ENCODE measurements at places on chromosomes 7 and 10.

DNA sequence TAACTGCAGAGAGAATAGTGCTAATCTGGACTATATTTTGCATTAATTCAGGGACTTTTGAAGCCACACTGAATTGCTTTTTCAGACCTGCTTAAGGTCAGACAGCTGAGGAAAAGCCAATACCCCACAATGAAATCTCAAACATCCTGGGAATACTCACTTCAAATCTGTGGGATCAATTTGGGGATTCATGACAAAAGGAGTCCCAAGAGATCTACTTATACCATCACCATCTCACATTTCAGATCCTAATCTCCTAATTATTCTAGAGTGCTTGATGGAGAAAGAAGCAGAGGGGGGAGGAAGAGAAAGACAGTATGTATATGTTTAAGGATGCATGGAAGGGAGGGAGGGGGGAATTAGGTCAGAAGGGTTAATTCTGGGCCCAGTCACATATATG, 202.2 kb downstream of the CACNA2D1 start:
- no peak for DNase-seq

DNA sequence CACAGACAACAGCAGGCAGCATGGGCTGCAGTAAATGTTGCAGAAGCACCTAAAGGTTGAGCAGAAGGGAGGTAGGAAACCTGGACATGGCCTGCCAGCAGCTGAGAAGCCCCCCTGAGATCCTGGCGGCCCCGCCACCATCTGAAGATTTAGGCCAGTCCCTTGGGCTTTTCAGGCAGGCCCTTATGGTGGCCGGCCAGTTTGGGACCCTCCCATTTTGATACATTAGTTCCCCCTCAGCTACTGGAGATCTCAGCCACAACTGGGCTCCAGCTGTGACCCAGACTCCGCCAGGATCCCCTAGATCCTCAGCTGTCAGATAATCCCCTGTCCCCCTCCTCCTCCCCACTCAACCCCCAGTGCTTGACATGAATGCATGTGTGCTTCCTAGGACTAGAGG, 34.4 kb downstream of the ZNF783 start:
- no peak for DNase-seq

- no peak for DNase-seq
Measured at GRCh38 chr7:142872106-142872675, 13.4 kb downstream of the TRPV6 start.

DNA sequence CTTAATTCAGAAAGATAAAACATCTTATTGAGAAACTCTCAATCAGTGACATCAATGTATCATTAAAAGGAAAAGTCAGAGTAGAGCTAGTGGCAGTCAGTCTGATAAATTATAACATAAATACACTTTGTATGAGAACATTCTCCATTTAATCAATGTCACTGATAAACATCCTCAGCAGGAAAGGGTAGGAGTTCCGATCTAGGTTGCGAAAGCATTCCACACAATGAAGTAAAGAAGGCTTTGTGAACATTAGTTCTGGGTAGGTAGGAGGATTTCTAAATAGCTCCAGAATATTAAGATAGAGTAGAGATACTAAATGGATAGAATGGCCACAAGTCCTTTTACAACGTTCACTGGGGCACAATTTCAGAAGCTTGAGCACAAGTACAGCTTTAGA, 179.7 kb upstream of the MALRD1 start:
- DNase-seq = no peak

- DNase-seq = no peak
Measured at GRCh38 chr10:132050191-132050590, 15.6 kb upstream of the JAKMIP3 start.

DNA sequence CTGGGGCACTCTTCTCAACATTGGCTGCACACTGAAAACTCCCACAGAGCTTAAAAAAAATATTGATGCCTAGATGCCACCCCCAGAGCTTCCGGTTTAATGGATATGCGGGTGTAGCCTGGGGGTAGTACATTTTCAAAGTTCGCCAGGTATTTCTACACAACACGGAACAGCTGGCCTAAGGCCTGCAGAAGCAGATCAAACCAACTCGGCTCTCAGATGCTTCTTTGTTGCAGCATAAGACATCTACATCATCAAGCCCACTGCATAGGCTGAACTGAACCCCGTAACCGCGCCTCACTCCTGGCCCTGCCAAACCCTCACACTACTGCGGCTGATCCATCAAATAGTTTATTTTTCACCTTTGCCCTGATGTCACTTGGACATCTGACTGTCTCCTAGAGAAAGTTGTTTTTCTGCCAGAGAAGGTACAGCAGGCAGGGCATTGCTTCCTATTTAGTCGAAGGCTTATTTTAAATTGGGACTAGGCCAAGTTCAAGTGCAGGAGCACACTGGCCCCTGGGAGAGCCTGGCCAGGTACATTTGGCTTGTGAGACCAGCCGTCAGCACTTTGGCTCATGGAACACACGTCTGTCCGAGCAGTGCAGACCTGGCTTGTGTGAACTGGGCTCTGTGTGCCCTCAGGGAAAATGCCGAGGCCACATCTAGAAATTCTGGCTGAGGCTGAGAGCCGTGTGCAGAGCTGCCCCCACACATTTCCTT, 113.3 kb downstream of the TACC2 start:
- no peak for DNase-seq

- DNase-seq = no peak
Measured at GRCh38 chr7:1637155-1637554, 32.9 kb upstream of the ELFN1 start.

DNA sequence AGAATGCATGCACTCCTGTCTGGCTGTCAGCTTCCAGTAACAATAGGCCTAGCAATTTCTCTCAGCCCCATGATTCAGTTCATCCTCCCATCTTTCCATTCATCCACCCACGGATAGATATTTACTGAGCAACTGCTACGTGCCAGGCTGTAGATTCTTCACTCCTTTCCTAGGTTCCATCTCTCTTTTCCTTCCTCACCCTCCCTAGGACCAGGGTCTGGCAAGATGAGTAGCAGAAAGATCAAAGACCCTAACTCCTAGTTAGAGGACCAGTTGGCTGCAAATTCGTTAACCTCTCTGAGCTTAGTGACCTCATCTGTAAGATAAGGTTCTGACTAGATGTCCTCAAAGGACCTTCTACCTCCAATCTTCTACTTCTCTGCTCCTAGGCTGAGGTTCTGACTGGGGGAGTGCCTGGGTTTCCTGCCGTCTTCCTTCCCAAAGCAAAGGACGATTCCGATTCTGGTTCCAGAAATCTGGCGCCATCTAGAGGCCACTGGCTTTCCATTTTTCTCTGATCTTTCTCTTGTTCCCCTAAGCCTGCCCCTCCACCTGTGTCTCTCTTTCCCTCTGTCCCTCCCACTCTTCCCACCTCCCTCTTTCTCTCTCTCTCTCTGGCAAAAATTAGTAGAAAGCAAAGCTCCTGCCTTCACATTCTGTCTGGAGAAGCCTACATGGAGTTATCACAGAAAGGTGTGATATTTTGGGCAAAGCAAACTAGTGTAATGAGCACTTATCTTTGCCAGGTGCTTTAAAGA, 26.2 kb downstream of the TBATA start:
- no peak for DNase-seq

- DNase-seq = no peak
Measured at GRCh38 chr10:56063642-56064041, 297.4 kb downstream of the ZWINT start.

DNA sequence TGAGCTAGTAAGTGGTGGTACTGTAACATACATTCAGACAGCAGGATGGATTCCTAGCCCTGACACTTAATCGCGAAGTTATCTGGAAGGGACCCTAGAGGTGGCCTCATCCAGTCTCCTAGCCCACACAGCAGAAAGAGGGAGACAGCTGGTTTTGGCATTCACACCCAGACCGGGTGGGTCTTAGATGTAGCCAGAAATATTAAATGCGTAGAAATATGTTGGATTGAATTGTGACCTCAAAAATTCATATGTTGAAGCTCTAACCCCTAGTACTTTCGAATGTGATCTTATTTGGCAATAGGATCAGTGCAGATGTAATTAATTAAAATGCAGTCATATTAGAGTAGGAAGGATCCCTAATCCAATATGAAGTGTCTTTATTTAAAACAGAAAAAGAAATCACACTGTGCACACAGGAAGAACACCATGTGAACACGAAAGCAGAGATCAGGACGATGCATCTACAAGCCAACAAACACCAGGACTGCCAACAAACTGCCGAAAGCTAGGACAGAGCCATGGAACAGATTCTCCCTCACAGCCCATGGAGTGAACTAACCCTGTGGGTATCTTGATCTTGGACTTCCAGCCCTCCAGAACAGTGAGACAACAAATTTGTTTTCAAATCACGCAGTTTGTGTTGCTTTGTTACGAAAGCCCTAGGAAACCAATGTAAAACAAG, 2.9 kb upstream of the XPNPEP1 start:
- DNase-seq = no peak

GRCh38 chr10:78260141-78260540, 226.5 kb downstream of the RPS24 start:
- no peak for DNase-seq

DNA sequence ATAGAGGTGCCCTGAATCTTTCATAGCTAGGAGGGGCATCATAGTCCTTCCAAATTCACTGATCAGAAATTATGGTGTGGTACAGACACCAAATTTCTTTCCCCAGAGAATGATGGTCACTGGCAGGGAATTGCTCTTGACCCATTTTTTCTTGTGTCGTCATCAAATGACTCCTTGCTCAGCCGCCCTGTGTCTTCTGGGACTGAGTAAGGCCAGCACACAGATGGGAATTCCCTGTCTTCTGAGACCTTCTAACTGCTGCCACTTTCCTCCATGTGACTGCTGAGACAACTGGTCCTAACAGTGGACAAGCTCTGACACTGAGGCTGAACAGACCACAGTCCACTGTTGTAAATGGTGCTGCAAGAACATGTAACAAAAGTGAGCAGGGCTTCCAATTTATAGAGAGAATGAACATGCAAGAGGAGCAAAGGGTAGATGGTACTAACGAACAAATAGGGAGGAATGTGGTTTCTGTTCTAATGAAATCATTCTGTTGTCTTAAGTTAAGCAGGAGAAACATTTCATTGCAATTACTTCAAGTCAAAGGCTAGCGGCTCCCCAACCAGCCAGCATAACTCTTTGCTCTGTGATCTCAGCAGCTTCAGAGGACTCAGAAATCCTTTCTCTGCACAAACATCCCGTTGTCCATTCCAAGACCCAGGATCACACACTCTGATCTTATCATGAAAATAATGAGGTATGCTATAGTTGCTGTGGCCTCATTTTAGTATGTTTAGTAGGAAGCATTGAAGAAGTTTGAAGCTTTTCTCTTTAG, 235.9 kb upstream of the PRSS1 start:
- no peak for DNase-seq

DNA sequence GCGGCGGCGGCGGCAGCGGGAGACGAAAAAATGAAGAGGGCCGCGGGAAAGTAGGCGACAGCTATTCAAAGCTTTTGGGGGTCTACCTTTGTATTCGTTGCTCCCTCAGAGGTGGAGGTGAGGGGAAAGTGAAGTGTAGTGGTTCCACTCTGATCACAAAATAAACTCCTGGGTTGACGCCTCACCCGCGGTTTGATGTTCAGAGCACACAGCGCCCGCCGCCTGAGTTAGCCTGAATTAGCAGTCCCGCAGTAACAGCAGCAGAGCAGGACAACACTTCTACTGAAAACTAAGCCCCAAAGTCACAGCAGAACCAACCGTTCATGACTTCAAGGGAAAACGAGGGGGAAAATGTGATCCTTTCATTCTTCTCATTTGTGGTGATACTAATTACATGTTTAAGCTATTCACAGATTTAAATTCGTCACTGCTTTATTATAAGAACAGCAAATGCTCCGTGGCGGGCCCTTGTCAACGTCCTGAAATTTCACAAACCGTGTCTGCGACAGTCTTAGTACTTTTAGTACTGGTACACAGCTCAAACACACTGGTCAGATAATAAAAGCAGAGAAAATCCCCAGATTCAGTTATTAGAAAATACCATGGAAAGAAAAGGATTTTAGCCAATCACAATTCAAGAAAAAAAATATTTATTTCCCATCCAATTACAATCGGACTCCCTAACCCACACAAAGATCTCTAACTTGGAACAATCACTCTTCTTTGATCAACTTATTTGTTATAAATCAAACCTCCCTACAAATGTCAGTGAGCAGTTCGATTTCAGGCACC, 563 bp upstream of the JMJD1C start:
- DNase-seq = no peak

DNA sequence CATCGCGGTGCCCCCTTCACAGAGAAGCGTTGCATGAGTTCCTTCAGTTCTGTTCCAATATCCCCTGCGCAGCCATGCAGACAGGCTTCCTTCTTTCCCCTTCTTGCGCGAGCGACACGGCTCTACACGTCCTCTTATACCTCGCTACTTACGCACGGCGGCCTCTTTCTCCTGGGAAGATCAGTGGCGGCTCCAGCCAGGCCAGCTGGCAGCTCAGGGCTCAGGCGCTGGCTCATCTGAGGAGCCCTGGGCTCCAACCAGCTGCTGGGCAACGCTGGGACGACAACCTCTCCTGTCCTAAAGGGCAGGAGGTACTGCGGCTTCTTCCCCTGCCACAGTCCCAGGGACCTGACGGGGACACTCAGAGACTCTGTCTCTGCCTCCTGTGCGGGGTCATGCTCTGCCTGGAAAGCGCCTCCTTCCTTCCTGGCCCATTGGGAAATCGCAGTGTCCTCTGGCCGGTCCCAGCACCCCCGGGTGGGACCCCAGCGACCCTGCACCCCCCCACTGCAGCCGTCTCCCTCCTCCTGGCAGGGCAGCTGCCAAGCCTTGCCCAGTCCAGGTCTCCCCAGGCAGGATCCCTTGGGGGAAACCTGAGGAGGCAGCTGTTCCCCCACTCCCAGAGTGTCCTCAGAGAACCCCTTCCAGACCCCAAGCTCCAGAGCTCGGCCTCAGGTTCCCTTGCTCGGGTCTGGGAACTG, 5.0 kb upstream of the FAM20C start:
- DNase-seq = no peak

DNA sequence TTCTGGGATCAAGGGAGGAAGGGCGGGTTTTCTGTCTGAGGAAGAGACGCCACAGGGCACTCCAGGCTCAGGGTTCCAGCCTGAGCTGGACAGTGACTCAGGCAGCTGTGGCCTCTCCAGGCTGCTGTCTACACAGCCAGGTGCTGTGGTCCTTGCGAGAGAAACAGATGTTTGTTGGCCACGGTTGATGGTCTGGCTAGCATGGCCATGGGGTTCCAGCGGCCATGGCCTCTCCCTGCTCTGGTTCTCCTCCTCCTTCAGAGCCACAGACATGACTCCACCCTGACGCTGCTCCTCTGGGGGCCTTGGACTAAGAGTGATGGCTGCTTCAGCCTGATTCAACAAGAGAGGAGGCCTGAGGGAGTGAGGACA, 75.9 kb downstream of the AFAP1L2 start:
- no peak for DNase-seq

Measured in SIG-M5 (cell line).